PC-9 (cell line): ENCODE measurements at places on chromosomes 6 and 20.

- no peak for DNase-seq
- H3K4me3 ChIP-seq, result no peak overlapping the region
- H3K36me3 ChIP-seq, result peaks cover 19% of the 10 kb centered on the region
- H3K27ac ChIP-seq, result no peak overlapping the region
- 0 out of 2 replicates have a peak, but pooled peaks cover 4% of the 10 kb centered on the region for H3K4me1 ChIP-seq
- H3K27me3 ChIP-seq, result no peaks in the 10 kb centered on the region
These were observed 14.9 kb downstream of the PEX3 start for GRCh38 chr6:143465546-143465945.

DNA sequence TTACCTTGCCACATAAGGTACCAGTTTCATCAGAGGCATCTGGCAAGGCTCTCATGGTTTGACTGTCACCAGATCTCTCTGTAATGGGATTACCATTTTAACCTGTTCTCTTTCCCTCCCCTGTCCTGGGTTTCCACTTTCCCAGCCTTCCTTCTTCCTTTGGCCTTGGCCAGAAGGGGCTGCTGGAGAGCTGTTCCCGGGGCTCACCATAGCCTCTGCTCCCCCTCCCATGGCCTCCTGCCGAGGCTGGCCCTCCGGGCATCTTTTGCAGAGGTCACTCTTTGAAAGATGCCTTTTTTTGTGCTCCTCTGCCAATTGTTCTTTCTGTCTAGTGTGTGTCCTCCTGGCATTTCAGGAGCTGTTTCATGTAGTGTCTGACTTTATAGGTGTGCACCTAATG lies 100.7 kb upstream of the SCP2D1 start:
- no peak for DNase-seq
- H3K27me3 ChIP-seq, result no peaks in the 10 kb centered on the region
- no peak overlapping the region for H3K4me3 ChIP-seq
- no peaks in the 10 kb centered on the region for H3K4me1 ChIP-seq
- H3K27ac ChIP-seq, result no peak overlapping the region
- no peaks in the 10 kb centered on the region for H3K36me3 ChIP-seq

- DNase-seq, result no peak
- no peak overlapping the region for H3K4me3 ChIP-seq
- no peaks in the 10 kb centered on the region for H3K36me3 ChIP-seq
- peaks cover 4% of the 10 kb centered on the region for H3K4me1 ChIP-seq
These were observed 16.1 kb upstream of the SERINC3 start for GRCh38 chr20:44537993-44538392.

GRCh38 chr20:54086507-54087039 lies 16.2 kb upstream of the BCAS1 start:
- no peaks in the 10 kb centered on the region for H3K4me1 ChIP-seq
- no peaks in the 10 kb centered on the region for H3K36me3 ChIP-seq
- no peaks in the 10 kb centered on the region for H3K27me3 ChIP-seq
- H3K27ac ChIP-seq, result no peak overlapping the region
- no peak overlapping the region for H3K4me3 ChIP-seq

GRCh38 chr6:167130008-167130677 lies 7.2 kb downstream of the CCR6 start:
- H3K36me3 ChIP-seq, result no peaks in the 10 kb centered on the region
- H3K27ac ChIP-seq, result no peak overlapping the region
- no peak overlapping the region for H3K4me3 ChIP-seq
- H3K4me1 ChIP-seq, result no peaks in the 10 kb centered on the region
